ENCODE measurements at places on chromosomes 2 and 18.

GRCh38 chr2:38215522-38215921, 139.6 kb upstream of the CYP1B1 start:
- DNase-seq, result no peak

GRCh38 chr18:77167251-77167650, 34.7 kb upstream of the MBP start:
- DNase-seq, result no peak

DNA sequence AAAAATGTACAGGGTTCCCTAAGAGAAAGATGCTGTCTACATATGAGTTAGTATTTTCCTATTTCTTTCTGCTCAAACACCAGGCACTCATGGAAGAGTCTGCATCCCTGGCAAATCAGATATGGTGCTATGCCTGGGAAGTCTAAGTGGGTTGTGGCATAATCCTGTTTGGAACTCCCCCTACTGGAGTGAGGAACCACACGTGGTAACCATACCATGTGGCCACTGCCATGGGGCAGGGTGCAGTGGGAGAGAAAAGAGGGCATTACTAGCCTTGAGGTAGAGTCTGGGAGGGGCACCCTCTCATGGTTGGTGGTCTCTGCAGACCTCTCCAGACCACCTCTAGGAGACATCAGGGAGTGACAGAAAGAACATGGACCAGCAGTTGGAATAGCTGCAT, 257.9 kb upstream of the ATP5MC3 start:
- no peak for DNase-seq

GRCh38 chr18:72868585-72869225, 918 bp upstream of the NETO1 start:
- DNase-seq, result no peak

DNA sequence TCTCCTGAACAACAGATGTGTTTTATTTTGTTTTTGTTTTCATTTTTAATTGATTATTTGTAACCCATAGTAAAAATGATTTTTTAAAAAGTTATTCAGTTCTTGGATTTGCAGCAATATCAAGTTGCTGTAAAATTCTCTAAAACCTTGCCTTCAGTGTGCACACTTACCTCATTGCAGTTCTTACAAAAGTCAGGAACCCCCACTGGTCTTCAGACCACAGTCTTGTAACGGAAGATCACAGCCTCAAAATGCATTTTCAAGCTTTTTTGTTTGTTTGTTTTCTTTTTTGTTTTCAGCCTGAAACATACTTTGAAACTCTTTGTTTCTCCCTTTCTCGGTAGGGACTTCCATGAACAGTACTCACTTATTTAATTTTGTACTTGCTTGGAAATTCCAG, 1012.8 kb upstream of the GYPC start:
- DNase-seq, result no peak

DNA sequence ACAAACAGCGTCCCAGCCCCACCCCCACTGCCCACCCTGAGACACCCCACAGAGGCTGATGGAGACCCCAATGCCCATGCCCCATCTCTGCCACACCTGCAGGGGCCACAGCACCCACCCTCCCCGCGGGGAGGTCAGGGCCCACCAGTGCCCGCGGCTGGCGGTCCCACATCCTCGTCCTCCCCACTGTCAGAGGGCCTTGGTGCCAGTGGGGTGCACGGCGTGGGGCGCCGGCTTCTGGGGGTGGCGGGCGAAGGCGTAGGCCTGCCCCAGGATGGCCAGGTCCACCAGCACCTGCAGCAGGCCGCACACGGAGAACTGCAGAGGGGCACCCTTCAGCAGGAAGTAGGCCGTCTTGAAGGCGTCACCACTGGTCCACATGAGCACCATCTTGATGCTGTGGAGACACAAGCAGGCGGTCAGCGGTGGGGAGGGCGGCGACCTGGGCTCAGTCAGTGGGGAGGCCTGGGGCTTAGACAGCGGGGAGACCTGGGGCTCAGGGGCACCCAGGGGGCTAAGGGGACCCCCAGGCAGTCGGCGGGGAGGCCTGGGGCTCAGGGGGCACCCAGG, 47.6 kb downstream of the SLC66A2 start:
- DNase-seq, result no peak

DNA sequence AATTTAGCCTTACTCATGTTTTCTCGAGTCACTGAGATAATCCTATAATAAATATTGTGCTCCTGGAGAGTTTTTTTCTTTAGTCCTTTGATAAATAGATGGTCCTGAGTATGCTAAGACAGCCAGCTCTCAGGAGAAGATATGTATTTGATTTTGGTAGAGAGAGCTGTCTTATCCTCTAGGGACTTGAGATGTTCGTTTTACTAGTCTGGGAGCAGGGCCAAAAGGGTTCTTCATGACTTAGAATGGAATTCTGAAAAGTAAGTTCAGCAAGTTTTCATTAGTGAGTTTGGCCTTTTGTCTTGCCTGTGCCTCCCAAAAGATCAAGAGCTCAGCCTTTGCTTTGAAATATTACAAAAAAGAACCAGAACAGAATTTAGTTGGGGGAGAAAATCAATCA, 246.7 kb downstream of the BABAM2 start:
- no peak for DNase-seq

- no peak for DNase-seq
Measured at GRCh38 chr2:236073246-236073645, 94.9 kb downstream of the GBX2 start.

DNA sequence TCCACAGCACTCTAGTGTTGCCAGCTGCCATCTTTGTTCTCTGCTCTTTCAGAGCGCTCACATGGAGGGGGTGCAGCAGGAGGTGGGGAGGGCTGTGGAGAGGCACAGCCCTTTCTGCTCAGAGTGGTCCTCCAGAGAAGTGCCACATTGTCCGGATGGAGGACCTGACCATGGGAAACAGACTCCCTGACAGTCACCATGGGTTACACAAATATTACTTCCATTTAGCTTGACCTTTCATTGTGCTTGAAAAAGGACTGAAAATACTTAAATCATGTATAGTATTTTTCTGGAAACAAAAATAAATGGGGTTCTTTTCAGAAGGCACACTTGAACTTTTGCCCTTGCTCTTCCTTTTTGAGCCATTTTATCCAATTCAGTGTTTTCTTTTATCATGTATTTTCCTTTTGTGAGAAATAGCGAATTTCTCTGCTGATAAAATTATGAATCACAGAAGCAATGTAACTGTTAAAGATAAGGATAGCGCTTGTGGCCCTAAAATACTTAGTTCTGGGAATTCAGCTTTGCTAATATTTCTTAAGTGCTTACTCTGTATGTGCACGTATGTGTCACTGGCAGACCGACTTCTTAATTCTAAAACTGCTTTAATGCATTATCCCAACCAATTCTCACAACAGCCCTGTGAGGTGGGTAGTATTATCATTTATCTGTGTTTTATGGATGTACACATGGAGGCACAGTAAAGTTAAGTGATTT, 34.2 kb downstream of the SPATS2L start:
- DNase-seq, result no peak

- DNase-seq, result no peak
Measured at GRCh38 chr2:34578641-34579040, 979.5 kb upstream of the FAM98A start.

GRCh38 chr2:45669032-45669486, 17.6 kb downstream of the PRKCE start:
- no peak for DNase-seq

- no peak for DNase-seq
Measured at GRCh38 chr2:193523662-193524061, 1328.9 kb upstream of the TMEFF2 start.

- DNase-seq, result no peak
Measured at GRCh38 chr2:240289701-240290431, 145.6 kb upstream of the GPC1 start.

GRCh38 chr18:3069671-3070433, 56.9 kb upstream of the LPIN2 start:
- DNase-seq, result no peak

- no peak for DNase-seq
Measured at GRCh38 chr18:48330016-48330991, 78.9 kb downstream of the ZBTB7C start.

GRCh38 chr18:60962625-60963024, 370.6 kb upstream of the CDH20 start:
- DNase-seq, result no peak

GRCh38 chr2:66987733-66988132, 409.4 kb upstream of the ETAA1 start:
- DNase-seq, result no peak

DNA sequence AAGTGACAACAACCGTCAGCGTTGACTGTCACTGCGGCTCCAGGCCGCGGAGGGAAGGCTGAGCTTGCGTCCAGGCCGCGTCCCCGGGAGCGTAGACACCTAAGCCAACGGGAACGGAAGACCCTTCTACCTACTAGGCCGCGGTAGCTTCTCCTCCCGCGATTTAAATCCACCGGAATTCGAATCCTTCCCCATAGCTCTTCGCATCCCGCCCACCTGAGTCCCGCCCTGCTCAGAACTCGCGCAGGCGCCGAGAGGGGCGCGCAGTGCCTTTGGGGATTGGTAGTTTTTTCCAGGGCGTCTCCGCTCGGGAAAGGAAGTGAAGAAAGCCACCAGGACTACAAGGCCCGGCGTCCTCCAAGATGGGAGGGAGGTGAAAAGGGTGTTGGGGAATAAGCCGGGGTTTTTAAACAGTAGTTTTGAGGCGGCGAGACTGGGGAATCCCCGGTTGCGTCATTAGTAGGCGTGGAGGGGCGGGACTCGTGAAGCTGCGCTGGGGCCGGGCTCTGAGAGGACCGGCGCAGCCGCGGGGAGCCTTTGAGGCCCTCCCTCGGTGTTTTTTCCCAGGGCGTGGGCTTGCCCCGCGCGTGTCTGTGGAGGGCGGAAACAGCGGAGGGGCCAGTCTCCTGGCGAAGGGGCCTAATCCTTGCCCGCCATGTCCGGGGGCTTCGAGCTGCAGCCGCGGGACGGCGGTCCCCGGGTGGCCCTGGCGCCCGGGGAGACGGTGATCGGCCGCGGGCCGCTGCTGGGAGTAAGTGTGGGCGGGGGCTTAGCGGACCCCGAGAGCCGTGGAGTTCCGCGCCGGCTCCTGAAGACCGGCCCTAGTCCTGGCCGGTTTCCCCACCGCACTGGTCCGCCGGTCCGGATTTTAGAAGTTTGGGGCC, at the start of the genes APLF and FBXO48:
Gene APLF, plus strand, starts transcription at position 509 of the 884 bp plus-strand sequence. Its CDS starts 147 bp downstream, at position 656.
Gene FBXO48, minus strand, starts transcription at position 218 of the 884 bp plus-strand sequence. CDS start 2,149 bp downstream, outside the sequence.
- peak; percentile 99 for DNase-seq

DNA sequence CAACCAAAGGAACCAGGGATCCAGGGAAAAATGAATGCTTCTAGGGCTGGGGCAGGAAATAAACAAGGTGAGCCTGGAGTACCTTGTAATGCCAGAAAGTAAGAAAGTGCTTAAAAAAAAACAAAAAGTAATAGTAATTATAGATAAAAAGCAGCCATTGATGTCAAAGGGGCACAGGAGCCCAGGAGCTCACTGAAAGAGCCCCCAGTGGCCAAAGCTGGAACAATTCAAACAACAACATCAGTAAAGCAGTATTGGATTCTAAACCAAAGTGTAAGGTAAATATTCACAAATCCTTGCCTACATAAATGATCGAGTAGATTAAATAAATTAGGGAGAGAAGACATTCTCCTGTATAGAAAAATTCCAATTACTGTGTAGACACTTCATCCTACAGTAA, 114.3 kb upstream of the ARL4C start:
- no peak for DNase-seq

DNA sequence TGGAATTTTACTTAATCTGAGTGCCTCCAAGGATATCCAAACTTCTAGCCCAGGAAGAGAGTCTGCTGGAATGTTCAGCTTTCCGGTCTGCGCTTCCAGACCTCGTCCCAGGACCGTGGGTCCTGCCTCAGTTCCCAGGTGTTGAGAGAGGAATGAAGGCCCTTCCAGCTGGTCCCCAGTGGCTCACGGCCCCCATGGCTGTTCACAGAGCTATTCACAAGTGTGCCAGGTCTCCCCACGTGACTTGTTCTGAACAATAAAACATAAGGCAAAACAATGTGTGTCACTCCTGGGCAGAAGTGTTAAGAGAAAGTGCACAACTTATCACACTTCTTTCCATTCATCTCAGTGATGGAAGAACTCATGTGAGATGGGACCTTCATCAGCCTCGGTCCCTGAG, 20.1 kb upstream of the TEX51 start:
- DNase-seq, result no peak

GRCh38 chr2:17976871-17977746, 98.6 kb downstream of the KCNS3 start:
- DNase-seq, result no peak

DNA sequence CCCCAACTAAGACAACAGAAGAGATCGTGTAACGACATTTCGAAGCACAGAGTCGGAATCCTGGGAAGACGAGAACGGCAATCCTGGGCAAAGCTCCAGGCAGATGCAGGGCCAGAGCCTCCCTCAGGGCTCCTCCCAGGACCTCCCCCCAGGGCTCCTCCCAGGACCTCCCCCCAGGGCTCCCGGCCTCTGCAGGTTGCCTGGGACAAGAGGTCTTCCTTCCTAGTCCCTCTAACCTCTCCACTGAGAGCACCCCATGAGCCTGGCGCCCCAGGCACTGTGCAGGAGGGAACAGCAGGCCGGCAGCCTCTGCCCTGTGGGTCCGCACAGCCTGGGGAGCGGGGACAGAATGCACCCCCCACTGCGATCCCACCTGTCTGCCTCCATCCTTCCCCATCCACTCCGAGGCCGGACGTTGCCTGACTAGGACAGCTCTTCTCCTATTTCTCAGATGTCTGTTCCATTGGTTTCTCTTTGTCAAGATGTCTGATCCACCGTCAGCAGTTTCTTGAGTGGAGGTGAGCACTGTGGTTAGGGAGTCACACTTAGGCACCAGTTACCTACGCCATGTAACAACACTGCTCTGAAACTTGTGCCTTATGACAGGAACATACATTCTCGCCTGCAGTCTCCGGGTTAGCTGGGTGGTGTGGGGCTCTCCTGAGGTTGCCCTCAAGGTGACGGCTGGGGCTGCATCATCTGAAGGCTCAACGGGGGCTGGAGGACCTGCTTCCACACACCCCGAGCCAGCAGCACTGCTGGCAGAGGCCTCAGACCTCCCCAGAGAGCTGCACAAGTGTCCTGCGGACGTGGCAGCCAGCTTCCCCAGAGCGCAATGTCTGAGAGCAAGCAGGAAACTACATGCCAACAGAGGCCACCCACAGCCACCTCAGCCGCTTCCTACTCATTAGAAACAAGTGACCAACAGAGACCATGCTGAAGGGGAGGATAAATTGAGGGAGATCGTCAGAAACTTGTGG, 28.9 kb downstream of the ADI1 start:
- no peak for DNase-seq

GRCh38 chr2:42127425-42128424, 41.4 kb upstream of the EML4 start:
- peak; percentile 61 for DNase-seq

DNA sequence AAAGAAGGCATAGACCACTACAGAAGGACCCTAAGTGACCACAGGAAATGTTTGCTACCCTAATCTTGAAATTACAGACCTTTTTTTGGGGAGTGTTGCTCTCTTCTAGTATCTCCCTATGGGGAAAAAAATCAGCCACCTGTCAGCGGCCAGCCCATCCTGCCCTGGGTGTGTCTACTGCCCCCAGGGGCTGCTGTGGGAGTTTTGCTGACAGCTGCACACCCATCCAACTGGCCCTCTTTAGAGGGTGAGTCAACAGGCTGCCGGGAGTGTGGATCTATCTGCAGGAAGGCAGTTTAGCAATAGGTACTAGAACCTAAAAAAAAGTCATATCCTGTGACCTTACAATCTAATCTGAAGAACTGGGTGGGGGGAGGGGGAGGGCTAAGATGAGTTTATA, 796 bp upstream of the DYSF start:
- DNase-seq, result no peak

All from CD4-positive, alpha-beta T cell treated with Interleukin-12 subunit alpha and Interleukin-12 subunit beta, for 1 hour (primary cell).